ENCODE measurements at places on chromosomes 6 and 20.
A peak's percentile ranks its signal among the peaks of the same experiment; 100 is the strongest.

- DNase-seq: no peak
Observed at GRCh38 chr6:120489941-120490340, 844.3 kb downstream of the TBC1D32 start.

GRCh38 chr6:20464041-20464440 is 62.4 kb downstream of the E2F3 start:
- DNase-seq: no peak

DNA sequence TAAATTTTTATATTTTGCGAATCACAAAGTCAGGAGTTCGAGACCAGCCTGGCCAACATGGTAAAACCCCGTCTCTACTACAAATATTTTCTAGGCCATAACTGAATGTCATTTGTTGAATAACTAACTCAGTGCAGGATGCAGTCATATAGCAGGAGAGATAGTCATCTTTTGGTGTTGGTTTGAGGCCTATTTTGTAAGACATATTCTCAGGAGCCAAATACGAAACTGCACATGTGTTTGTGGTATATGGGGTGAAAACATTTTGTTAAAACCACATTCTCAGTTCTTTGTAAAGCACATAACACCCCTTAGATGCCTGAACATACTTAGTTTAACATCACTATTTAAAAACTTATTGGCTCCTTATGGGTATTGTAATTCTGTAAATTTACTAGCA is 4.7 kb upstream of the ENPP5 start:
- no peak for DNase-seq

- DNase-seq: no peak
Observed at GRCh38 chr6:37655666-37656065, 42.0 kb downstream of the MDGA1 start.

- no peak for DNase-seq
Observed at GRCh38 chr20:1872459-1873097, 22.6 kb upstream of the SIRPA start.

- DNase-seq: peak; percentile 35
Observed at GRCh38 chr6:108872141-108872557, 23.9 kb downstream of the ARMC2 start.

- DNase-seq: no peak
Observed at GRCh38 chr20:44696315-44696714, 18.9 kb upstream of the CCN5 start.

DNA sequence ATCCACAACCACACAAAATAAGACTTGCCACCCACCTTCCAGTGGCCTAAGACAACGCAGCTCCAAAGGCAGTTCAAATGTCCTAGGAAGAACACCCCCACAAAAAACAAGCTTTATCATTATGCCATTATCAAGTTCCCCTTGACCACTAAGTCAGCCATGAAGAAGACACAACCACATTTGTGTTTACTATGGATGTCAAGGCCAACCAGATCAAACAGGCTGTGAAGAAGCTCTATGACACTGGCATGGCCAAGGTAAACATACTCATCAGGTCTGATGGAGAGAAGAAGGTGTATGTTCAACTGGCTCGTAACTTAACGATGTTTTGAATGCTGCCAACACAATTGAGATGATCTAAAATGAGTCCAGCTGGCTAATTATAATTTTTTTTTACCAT is 26.1 kb downstream of the SEC63 start:
- DNase-seq: no peak

Measured in CD4-positive, alpha-beta T cell treated with Interleukin-1 beta for 1 hour (primary cell).